ENCODE measurements at places on chromosomes 12 and 14.
A peak's percentile ranks its signal among the peaks of the same experiment; 100 is the strongest.

GRCh38 chr12:41100572-41100971 lies 87.5 kb upstream of the PDZRN4 start:
- DNase-seq, result no peak

GRCh38 chr12:104446646-104447421 lies 9.9 kb upstream of the CHST11 start:
- DNase-seq, result no peak

DNA sequence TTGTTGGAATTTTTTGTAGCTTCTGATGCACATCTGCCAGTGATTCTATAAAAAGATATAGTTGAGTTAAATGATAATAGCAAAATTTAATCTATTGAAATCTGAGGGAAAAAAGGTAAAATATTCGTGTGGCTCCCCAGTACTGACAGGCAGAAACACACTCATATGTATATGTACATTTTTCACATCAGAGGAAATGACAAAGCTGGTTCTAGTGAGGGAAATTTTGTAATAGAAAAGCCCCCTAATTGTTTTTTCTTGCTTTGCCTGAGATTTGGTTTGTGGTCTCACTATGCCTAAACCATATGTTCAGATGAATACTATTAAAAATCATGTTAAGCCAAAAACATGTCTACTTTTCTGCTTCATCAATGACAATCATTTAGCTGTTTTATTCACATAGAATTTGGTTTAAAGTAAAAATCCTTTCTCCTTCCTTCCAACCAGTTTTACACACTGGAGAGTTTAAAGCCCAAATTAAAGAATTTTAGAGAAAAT lies 203.5 kb downstream of the ANO6 start:
- no peak for DNase-seq

DNA sequence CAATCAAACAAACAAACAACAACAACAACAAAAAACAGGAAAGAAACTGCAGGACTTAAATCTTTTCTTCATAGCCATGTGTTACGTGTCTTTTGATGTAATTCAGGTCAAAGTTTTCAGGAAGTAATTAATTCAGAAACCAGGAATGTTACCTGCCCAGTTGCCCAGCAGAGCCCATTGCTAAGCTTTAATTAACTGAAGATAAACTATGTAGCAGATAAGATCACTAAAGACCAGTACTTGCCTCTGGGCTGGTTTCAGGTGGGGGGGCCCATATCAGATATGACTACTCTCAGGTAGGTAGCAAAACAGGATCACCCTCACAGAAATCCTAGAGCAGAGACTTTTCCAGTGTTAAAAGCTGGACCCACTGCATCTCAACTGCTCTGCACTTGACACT lies 69.2 kb downstream of the LIN7A start:
- no peak for DNase-seq

GRCh38 chr12:9668161-9669018 lies 1.1 kb upstream of the CLEC2D start:
- no peak for DNase-seq

DNA sequence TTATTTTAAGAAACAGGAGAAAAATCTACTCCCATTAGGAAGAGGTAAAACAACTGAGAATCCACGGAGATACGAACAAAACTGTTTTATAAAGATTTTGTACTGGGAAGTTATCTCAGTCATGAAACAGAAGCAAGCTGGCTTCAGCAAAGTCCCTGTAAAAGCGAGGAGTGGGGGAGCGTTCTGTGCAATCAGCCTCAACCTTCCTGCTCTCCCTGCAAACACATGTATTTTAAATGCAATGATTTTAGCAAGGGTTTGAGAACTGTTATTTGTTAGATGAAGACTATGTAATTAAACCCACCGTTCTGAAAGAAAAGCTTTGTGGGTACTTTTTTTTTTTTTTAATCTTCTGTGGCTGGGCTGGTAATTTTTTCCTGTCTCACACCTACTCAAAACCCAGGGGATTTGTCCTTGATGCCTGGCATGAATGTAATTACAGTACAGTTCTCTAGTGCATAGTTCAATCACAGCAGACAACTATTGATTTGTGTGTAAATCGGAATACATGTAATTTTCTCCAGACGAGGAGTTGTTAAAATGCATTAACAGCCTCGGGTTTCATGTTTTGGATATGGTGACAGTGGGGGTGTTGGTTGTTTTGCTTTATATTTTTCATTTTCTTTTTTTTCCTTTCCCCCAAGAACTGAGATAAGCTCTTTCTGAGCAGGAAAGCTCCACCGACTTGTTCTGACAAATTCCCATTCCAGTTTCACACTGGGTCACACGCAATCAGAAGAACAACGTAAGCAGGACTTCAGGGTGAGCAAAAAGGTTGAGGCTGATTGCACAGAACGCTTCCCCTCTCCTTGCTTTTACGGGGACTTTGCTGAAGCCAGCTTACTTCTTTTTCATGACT lies 153.6 kb downstream of the PHLDA1 start:
- DNase-seq, result peak; percentile 39

- DNase-seq, result no peak
Observed at GRCh38 chr12:122726080-122726558, 4.5 kb downstream of the HCAR1 start.

GRCh38 chr12:65155784-65156183 lies 13.6 kb upstream of the LEMD3 start:
- no peak for DNase-seq

- DNase-seq, result peak; percentile 97
Observed at GRCh38 chr14:52080808-52081755, 12.2 kb upstream of the NID2 start.

DNA sequence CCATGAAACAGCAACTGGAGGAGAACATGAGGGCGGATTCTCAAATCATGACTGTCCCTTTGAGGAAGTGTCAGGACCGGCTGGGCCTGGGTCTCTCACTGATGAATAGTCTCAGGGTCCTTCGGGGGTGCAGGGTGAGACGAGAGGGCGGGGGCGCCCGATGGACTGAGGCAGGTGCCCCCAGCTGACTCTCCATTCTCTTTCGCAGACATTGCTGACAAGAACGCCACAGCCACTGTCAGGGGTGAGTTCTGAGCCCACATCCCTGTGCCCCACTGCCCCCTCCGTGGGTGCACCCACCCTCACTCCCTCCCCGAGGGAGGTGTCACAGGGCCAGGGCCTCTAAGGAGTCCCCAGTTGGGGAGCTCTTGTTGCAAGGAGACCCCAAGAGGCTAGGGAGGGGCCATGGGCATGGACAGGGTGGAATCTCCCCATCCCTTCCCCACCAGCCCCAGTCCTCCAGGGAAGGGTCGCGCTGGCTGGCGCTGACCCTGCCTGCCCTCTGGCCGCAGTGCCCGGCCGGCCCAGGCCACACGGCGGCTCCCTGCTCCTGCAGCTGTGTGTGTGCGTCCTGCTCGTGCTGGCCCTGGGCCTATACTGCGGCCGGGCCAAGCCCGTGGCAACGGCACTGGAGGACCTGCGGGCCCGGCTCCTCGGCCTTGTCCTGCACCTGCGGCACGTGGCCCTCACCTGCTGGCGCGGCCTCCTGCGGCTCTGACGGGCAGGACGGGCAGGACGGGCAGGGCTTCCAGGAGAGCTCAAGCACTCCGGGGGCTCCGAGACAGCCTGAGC lies 8.7 kb downstream of the C14orf180 start:
- DNase-seq, result no peak

DNA sequence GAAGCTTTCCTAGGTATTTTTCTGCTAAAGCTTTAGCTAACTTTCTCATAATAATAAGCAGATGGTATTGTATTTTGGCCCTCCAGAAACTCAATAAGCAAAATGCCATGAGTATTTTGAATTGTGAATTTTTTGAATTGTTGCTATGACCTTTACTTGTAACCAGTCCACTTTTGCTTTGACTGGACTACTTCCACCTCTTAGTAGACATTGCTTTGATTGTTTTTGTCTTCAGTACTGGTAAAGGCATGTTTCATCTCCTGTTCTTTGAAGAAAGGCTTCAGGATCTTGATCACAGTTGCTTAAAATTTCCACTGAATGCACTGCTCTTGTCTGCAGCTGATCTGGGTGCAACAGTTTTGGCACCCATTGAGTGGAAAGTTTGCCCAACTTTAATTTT lies 102.3 kb downstream of the TRMT5 start:
- no peak for DNase-seq

GRCh38 chr14:31024010-31024480 lies 1.4 kb upstream of the AP4S1 start:
- DNase-seq, result no peak

- DNase-seq, result no peak
Observed at GRCh38 chr12:14795028-14795448, 8.2 kb downstream of the WBP11 start.

DNA sequence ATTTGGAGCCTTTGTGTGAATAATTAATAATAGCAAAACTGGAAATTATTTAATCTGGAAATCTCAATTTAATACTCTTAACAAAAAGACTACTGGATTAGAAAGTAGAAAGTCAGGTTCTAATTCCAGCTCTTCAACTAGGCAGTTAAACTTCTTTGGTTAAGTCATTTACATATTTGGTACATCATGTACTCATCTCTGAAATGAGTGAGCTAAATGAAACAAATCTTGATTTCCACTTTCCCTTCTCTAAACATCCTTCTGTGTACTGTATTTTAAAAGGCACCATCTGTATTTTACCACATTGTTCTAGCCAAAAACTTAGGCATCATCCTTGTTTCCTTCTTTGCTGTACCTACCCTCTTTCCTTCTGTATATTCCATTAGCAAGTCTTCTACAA lies 26.9 kb downstream of the CRADD start:
- DNase-seq, result no peak

GRCh38 chr14:75132382-75133086 lies 5.7 kb upstream of the NEK9 start:
- peak; percentile 58 for DNase-seq

DNA sequence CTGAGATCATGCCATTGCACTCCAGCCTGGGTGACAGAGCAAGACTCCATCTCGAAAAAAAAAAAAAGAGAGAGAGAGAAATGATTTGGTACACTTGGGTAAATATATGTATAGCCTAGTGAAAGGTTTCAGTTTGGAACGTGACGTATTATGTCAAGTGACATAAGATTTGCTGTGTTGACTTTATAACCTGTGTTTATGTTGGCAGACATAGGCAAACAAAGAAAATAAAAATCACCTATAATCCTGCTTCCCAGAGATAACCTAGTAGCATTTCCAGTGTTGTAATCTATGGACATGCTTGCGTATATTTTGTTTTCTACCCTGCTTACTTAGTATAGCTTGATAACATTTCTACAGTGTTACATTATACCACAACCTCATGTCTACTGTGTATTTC lies 16.7 kb downstream of the ERG28 start:
- no peak for DNase-seq

- DNase-seq, result no peak
Observed at GRCh38 chr12:55585817-55586216, 13.5 kb downstream of the OR2AP1 start.

GRCh38 chr12:25801734-25802133 lies 156.7 kb upstream of the RASSF8 start:
- no peak for DNase-seq

DNA sequence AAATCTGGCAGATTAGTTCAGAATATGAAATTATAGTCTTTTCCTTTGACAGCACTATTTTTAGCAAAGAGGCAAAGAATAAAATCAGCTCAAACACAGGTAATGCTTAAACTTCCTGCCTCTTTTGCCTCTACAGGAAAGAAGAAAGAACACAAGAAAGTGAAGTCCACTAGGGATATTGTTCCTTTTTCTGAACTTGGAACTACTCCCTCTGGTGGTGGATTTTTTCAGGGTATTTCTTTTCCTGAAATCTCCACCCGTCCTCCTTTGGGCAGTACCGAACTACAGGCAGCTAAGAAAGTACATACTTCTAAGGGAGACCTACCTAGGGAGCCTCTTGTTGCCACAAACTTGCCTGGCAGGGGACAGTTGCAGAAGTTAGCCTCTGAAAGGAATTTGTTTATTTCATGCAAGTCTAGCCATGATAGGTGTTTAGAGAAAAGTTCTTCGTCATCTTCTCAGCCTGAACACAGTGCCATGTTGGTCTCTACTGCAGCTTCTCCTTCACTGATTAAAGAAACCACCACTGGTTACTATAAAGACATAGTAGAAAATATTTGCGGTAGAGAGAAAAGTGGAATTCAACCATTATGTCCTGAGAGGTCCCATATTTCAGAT lies 17.4 kb downstream of the TMPO start:
- peak; percentile 50 for DNase-seq

GRCh38 chr12:50520416-50521207 lies 15.8 kb downstream of the DIP2B start:
- DNase-seq, result no peak

- no peak for DNase-seq
Observed at GRCh38 chr14:63523735-63524426, 19.3 kb downstream of the PPP2R5E start.

DNA sequence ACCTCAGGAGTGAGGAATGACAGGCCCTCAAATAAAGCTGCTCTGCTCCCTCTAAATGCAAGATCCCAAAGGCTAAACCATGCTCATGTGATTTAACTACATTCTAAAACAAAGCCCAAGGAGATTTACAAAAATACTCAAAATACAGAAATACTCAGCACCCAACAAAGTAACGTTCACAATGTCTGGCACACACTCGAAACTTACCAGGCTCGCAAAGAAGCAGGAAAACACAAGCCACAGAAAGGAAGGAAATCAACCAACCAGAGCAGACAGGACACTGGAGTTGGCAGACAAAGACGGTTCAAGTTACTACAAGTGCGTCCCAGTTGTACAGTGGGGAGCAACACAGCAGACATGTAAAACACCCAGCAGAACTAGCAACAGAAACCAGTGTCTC lies 33.4 kb downstream of the STX2 start:
- DNase-seq, result no peak

- DNase-seq, result no peak
Observed at GRCh38 chr14:34018564-34019244, 67.8 kb upstream of the EGLN3 start.

DNA sequence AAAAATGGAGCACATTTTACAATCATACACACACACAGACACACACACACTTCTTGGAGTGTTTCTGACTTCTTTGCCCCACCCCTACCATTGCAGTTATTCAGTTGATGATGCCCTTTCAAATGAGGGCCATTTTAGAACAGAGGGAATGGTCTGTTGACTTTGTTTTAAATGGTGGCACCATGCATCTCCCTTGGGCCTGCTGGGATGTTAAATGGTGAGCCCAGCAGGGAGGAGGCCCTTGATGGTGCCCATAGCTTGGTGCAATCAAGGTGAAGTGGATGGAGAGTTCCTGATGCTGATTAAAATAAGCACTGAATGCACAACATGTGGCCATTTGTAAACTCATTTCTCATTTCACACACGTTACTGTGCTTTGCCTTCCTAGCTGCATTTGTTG lies 13.3 kb downstream of the C12orf75 start:
- DNase-seq, result no peak
